ENCODE measurements at places on chromosomes 7 and 10.

DNA sequence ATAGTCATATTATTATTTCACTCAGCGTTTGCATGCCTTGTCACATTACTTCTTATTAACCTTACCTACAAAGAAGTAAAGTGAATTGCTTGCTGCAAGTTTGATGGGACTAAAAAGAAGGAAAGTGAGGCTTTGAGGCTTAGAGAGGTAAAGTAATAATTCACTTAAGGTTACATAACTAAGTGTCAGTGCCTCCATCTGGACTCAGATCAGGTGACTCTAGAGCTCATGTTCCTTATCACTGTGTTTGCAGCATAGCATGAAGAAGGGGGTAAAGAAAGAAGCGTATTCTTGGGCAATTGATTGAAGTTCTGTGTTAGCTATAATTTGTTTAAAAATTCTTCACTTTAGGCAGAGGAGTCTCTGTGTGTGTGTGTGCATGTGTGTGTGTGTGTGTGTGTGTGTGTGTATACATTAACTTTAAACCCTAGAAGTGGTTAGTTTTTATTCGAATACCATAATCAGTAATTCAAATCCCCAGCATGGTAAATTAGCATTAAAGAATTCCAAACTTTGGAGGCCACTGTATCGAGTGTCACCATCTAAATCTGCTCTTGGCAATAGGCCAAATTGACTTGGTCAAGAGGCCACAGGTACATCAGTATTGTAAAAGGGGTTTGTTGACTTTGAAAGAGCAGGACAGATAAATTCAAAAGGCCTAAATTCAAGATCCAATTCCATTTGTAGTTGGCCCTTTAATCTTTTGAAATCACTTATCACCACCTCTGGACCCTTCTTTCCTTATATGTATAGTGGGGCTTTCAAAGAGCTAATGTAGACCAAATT is 2.2 kb upstream of the PON3 start:
- DNase-seq = no peak

DNA sequence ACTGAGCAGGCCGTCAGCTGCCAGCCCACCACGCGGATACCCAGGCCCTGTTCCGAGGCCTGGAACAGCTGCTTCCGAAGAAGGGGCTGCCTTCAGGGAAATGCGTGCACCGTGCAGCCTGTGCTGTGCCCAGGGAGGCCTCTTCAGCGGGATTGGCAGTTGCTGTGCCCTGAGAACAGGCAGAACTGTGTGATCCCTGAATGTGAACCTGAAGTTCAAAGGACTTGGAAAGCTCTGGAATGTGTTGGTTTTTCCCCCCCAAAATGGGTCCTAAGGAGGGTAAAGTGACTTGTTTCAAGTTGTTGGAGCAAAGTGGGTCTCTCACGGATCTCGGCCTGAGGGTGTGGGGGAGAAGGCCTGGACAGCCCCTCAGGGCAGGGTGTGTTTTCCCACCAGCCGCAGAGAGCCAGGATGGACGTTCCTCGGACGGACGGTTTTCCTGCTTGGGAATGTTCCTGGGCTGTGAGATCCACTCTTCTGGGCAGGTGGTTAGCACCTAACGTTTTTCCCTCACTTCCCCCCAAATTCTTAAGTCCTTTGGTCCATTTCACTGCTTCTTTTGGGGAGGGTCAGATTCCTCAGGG is 2.1 kb downstream of the SPRN start:
- no peak for DNase-seq

- DNase-seq = no peak
These were observed 165.7 kb downstream of the PTPN20 start for GRCh38 chr10:47076949-47077361.

GRCh38 chr7:144885478-144885877 is 49.6 kb upstream of the TPK1 start:
- DNase-seq = no peak

DNA sequence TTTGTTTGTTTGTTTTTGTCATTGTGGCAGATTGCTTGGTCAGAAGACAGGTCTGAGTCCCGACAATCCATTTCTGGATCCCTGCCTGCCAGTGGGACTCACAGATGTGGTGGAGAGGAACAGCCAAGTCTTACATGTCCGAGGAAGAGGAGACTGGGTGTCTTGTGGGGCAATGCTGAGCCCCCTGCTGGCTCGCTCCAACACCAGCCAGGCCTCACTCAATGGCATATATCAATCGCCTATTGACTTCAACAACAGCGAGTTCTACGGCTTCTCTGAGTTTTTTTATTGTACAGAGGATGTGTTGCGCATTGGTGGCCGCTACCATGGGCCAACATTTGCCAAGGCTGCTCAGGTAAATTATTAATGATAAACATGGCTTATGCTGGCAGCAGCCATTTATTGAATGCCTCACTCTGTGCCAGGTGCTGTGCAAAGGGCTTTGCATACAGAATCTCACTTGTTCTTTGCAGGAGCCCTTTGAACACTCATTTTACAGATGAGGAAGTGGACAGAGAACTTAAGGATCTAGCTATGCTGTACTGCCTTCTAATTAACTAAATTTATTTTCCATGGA is 33.3 kb downstream of the COX15 start:
- DNase-seq = no peak

DNA sequence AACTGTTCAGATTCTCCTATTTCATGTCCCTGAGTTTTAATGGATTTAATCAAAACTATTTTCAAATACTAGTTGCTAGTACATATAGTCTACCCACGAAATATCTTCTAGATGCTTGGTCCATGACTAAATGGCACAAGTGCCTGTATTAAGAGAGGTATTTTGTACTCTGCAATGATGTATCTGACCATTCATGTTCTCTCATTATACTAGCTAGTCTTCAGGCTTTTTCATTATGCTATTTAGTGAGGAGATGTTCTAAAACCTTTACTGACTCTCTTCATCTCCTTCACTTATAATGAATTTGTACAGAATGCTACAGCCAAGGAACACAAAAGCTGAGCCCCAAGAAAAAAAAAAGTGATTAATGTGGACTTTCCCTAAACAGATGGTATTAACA is 222.5 kb downstream of the AHR start:
- DNase-seq = no peak

DNA sequence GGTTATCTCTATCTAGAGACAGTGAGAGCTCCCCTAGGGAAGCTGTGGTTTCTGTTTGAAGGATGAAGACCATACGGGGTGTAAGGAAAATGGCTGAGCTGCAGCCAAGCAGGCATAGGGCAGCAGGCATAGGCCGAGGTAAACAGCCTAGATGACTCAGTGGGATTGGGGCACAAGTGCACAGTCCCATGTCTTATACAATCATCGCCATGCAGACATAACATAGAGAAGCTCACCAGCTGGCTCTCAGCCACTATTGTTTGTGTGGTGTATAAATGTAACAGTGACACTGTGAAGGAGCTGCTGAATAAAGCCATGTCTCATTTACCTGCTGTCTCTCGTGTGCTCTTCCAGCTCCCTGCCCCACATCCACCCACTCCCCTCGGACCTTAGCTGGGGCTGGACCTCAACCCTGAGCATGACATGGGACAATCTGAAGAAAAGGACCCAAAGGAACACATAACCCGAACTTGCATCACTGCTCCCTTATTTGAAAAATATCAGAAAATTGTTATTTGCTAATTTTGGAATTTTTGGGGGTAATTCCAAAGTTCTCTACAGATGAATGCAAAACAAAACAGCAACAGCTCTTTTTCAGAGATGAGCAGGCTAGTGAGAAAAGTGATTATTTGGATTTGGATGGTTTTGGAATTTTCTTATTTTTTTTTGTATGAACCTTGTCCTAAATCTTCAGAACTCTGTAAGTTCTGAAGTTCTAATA is 582.7 kb downstream of the REEP3 start:
- DNase-seq = no peak

GRCh38 chr10:283916-284356 is 148.7 kb downstream of the ZMYND11 start:
- DNase-seq = no peak
